ENCODE measurements at places on chromosomes 3 and 15.

GRCh38 chr3:58586776-58587192, 9.6 kb upstream of the FAM107A start:
- DNase-seq, result no peak

GRCh38 chr3:34808287-34808686, 831.0 kb upstream of the ARPP21 start:
- no peak for DNase-seq

DNA sequence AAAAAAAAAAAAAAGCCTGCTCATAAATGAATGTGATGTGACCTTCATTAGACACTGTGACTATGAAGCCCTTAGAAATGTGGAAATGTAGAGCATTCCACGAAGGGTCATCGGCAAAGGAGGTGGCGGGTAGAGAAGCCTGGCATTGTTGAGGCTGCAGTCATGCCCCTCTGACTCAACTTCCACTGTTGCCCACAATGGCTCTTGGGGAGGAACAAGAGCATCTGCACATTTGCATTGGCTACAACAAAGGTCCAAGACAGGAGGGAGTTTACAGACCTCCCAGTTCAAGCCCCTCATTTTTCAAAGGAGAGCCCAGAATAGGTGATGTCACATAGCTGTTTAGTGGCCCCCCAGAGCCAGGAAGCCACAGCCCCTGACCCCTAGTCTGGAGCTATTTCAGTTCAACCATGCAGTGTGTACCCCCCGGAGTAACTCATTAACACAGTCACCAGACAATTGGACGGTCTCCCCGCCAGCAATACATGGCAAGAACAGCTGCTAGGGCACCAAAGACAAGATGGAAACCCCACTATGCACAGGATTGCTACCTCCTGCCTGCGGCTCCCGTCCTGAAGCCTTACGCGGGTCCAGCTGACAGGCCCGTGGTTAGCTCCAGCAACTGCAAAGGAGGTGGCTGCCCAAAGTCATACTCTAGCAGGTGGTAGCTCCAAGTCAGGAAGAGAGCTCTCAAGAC, 56.2 kb downstream of the SH3BP5 start:
- no peak for DNase-seq

- DNase-seq, result no peak
Measured at GRCh38 chr3:31768479-31769125, 212.5 kb downstream of the OSBPL10 start.

- DNase-seq, result no peak
Measured at GRCh38 chr3:138463724-138464490, 29.5 kb downstream of the ESYT3 start.

DNA sequence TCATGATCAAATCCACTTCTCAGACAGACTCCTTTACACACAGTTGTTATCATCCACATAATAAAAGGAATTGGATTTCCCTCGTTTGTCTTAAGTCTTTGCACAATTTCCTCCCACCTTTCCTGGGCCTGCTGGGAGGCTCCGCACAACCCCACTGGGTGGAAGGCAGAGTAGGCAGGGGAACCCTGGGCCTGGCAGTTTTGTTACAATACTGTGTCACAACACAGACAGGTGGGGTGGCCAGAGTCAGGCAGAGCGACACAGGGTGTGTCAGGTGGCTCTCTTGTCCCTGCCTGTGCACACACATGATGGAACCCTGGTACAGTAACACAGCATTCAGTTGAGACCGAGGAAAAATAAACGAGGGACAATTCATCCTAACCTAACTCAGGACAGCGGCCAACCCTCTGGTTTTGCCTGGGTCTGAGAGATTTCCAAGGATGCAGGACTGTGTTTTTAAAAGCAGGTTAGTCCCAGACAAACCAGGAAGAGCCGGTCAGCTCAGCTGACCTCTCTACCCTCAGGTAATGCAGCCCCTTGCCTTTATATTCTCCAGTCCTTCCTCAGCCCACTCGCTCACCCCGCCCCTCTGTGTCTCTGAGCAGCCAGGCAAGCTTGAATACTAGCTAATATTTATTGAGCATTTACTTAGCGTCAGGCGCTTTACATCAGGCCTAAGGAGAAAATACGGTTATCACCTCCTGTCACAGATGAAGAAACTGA, 8.8 kb upstream of the FAM174B start:
- DNase-seq, result no peak

DNA sequence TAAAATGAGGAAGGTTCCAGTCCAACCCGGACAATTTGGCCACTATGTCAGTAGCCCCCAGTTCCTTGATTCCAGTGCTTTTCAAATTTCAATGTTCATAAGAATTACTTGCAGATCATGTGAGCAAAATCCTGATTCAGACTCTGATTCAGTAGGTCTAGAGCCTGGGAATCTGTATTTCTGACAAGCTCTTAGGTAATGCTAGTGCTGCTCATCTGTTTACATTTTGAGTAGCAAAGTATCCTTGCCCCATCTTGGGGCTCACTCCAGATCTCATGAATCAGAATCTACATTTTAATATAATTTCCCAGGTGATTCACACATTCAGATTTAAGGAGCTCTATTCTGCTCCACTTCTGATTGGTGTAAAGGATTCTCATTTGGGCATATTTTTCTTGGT, 142.0 kb downstream of the NAALADL2 start:
- no peak for DNase-seq

DNA sequence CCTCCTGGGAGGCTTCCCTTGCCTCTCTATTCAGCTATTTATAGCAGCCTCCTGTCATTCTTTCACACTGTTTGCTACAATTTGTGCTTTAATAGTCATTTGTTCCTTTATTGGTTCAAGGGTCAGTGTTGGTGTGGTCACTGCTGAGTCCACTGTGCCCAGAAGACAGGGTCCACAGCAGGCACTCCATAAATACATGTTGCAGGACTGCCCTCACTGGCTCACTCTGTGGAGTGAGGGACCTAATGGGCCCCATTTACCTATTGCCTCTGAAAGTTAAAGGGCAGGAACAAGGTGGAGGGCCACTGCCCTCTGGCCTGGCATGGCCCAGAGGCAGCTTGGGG, 16.8 kb downstream of the MST1R start:
- no peak for DNase-seq
